COR-L47 (cell line): ENCODE measurements at places on chromosomes 6 and 20.
A peak's percentile ranks its signal among the peaks of the same experiment; 100 is the strongest.

DNA sequence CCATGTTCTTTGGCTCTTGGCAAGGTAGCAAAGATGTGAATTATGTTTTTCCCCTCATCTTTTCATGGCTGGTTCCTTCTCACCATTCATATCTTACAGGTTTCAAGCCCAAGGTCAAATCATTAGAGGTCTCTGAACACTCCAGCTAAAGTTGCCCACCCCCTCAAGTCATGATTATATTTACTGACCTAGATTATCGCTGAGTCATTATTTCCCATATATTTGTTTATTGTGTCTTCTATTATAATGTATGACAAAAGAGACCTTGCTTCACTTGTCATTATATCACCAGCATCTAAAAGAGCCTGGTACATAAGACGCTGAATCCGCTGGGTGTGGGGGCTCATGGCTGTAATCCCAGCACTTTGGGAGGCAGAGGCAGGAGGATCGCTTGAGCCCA lies 12.4 kb downstream of the DSN1 start:
- DNase-seq, result no peak

DNA sequence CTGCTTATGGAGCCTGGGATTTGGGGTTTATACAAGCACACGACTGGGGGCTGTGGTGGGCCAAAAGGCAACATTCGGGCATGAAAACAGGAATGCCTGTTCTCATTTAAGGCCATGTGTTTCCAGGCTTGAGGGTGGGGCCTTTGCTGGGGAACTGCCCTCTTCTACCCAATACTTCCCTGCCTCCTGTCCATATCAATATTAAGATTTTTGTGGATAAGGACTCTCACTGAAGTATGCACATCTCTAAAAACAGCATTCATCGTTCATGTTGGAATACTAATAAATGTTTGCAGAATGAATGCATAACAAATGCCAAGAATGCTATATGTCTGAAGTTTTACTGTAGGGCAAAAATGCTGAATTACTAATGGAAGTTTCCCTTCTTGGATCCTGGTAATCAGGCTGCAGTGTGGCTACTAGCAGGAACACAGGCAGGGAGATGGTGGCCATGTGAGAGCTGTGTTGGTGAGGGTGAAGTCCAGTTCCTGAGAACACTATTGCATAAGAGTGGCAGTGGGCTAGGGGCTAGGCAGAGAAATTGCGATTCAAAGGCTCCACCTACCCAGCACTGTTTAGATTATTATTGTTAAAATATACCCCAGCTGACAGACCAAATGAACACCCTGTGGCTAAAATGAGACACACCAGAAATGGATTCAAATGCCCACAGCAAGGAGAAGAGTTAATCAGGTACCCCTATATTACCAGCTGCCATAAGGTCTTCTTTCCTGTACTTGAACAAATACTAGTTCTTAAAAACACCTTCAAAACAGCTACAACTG lies 644.3 kb downstream of the EPM2A start:
- DNase-seq, result no peak

DNA sequence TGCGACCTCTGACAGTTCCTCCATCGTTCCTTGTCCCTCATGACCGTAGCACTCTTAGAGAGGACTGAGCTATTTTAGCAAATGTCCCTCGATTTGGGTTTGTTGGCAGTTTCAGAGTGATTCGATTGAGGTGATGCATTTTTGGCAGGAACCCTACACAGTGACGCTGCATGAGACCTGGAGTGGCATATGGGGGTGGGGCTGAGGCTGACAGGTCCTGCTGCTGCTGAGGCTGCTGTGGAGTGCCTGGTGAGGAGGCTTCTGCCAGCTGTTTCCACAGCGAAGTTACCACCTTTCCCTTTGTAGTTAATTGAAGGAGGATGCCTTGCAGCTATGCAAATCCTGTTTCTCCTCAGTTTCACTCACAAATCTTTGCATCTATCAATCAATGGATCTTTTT lies 19.8 kb downstream of the PXDC1 start:
- peak; percentile 4 for DNase-seq

GRCh38 chr6:13762611-13763441 lies 51.2 kb upstream of the RANBP9 start:
- DNase-seq, result no peak

DNA sequence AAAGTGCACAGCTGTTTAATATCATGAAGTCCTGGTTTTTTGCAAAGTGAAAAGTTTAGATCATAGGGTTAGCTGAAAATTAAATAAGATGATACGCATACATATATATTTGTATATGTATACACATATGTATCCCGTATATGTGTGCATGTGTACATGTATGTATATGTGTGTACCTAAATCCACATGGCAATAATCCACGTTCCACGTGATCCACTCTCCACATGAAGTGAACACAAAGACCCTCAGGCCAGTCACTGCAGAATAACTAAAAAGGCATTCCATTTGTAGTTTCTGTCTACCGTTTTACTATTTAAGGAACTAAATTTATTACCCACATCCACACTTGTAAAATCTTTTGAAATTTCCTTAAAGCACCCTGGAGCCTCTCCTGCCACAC lies 294.9 kb downstream of the FOXA2 start:
- no peak for DNase-seq

- no peak for DNase-seq
Measured at GRCh38 chr20:63533871-63534393, 3.2 kb downstream of the PTK6 start.

DNA sequence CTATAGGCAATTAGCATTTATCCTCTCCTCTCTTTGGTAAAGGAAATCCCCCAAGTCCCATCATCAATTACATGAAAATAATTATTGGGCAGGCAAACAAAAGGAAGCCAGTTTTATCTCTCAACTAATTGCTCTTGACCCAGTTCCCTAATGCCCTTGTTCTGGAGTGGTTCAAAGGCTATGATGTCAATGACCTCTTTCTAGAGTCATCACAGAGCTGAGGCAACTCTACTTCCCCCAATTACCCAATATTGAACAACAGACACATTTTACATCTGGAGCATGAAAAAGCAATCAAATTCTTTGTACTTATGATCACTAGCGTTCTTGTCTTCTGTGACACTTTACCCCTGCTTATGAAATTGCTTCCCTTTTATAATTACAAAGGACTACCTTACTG lies 43.5 kb downstream of the NT5E start:
- DNase-seq, result no peak

GRCh38 chr6:126696921-126697693 lies 357.2 kb downstream of the CENPW start:
- DNase-seq, result no peak

GRCh38 chr6:21691685-21692346 lies 98.3 kb downstream of the SOX4 start:
- no peak for DNase-seq
